ENCODE measurements at places on chromosomes 4 and X. TPM values are rescaled to one million over a fixed set of nuclear protein-coding genes. Genes with fewer than 3 reads are reported as not detected.

The ADH1C gene
- total RNA-seq = 6.6 TPM

The CYTL1 gene
- total RNA-seq = 3.0 TPM

The XIAP gene
- 41.9 TPM for total RNA-seq

The EREG gene
- total RNA-seq = 6.7 TPM

DNA sequence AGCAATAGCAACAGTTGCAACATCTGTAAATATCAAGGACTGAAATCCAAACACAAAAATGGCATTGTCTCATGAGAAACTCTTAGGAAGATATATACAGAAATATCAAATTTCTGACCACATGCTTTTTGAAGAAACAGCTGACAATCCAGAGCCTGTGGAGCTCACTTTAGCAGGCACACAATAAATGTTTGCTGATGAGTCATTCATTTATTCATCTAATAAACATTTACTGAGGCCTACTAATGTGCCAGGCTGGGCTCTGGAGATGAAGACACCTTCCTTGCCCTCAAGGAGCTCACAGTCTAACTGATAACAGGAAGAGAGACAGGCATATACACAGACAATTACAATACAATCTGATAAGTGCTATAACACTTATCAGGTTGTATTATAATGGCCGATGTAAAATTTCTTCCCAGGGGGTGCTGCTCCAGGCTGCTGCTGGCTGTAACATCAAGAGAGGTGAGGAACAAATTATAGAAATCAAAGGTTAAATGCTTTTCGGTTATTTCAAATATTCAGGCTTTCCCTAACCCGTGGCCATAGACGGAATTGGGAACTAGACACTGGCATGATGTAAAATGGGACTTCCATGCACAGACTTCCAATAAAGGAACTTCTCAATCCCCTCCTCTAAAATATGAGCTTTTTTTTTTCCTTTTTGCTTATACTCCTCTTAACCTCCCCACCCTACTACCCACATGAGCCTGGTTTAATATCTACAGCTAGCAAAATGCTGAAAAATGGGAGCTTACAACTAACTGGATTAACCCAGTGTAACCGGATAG is 16.8 kb upstream of the ZCCHC13 start:
- no peak for ATAC-seq

DNA sequence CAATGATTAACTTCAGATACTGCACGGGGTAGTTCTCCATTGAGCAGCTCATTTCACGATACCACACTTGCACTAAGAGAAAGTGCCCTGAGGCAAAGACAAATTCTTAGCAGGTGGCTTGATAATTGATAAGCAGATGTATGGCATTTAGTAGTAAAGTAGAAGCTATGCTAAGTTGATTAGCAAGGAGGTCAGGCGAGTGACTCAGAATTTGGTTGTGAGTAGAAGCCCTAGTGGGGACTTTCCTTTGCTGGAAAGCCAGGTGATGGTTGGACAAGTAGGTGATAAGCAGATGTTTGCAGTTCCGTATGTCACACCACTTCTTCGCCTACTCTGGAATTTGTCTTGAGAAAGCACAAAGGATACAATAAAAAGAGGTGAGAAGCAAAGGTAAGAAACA is 58.7 kb downstream of the TLL1 start:
- ATAC-seq = no peak

GRCh38 chrX:39814391-39814790 is 283.4 kb downstream of the BCOR start:
- no peak for ATAC-seq

GRCh38 chr4:95268819-95269565 is 279.8 kb downstream of the UNC5C start:
- no peak for ATAC-seq

Data from gastroesophageal sphincter (tissue), 4 donors.